Mucosa of gallbladder (tissue), 1 donor: ENCODE measurements at places on chromosomes 7 and 10.

DNA sequence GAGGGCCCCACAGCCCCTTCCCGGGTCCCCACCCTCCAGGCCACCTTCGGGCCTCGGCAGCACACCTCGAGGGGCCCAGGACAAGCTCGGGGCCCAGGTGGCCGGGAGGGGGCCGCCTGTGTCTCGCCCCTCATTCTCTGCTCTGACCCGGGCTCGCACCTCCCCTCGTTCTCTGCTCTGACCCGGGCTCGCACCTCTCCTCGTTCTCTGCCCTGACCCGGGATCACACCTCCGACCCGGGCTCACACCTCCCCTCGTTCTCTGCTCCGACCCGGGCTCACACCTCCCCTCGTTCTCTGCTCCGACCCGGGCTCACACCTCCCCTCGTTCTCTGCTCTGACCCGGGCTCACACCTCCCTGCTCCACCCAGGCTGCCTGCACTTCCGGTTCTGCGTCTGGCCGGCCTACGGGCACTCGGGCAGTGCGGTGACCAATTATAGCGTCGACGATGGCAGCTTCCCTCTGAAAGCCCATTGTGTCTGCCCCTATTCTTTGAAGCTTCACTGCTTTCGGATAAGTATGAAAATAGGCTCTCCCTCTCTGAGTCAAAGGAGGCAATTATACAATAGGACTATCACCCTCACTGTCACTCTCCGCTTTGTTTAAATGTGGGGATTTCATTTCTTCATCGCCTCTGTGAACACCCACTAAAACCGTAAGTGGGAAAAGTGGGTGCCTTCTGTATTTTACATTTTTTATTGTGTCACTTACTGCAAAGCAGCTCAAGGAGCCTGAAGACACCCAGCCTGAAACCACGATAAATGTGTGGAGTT is 457.4 kb downstream of the DNAJB6 start:
- no peak for DNase-seq

DNA sequence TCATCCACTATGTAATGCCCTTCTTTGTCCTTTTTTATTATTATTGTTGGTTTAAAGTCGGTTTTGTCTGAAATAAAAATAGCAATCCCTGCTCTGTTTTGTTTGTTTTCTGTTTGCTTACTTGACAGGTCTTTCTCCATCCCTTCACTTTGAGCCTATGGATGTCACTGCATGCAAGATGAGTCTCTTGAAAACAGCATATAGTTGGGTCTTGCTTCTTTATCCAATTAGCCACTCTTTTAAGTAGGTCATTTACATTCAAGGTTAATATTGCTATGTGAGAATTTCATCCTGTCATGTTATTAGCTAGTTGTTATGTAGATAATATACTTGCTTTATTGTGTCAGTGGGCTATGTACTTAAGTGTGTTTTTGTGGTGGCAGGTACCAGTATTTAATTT is 25.8 kb downstream of the COA1 start:
- DNase-seq = no peak

DNA sequence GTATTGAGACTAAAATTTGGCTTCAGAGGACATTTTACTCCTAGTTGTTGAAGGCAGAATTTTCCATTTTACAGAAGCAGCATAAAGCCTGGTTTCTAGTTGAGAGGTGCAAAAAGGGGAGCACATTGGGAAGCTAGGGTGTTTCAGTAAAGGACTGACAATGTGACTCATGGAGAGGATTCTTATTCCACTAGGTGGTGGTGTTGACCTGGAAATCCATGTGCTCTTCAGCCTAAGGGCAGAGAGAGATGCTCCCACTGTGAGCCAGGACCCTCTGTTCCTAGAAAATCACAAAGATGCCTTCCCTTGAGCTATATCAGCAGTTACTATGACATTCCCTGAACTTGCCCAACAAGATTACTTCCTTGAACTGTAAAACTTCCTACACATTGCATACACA is 687.8 kb downstream of the IPMK start:
- no peak for DNase-seq

DNA sequence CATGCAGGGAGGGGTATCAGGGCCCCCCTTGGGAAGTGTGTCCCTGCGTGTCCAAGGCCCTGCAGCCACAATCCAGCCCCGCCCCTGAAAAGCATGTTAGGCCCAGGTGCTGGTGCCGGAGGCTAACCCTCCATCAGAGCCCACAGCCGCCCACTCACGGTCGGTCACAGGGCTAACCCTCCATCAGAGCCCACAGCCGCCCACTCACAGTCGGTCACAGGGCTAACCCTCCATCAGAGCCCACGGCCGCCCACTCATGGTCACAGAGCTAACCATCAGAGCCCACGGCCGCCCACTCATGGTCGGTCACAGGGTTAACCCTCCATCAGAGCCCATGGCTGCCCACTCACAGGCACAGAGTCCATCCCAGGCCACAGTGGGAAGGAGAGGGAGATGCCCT is 426.0 kb downstream of the DNAJB6 start:
- DNase-seq = no peak

- DNase-seq = no peak
Observed at GRCh38 chr7:94431176-94431575, 36.5 kb downstream of the COL1A2 start.

GRCh38 chr7:39228946-39229345 is 251.2 kb downstream of the POU6F2 start:
- no peak for DNase-seq

- no peak for DNase-seq
Observed at GRCh38 chr7:142696456-142697179, 52.7 kb upstream of the PRSS1 start.

DNA sequence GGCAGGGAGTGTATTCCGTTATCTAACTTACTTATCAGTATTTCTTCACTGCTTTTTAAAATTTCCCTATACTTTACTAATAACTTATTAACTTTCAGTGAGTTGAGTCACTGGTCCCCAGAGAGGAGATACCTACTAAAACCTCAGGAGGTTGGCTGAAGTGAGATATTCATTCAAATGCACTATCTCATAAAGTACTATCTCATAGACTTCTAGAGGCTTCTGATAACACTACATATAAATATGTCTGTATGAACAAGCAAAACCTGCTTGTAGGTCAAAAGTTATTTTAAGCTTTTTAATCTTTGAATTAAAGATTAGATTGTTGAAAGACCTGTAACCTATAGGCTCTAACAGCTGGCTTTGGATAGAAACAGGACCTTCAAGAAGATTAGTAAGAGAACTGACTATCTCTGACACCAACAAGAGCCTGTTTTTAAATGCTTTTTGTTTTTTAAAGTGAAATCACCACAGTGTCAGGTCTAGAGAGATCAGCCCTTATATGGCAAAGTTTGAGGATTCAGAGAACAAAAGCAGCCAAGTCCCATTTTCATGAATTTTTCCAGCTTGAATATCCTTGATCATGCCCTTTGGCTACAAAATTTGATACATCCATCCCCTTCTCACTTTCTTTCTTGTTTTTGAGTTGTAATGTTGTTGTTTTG is 242.2 kb downstream of the ARL4A start:
- DNase-seq = no peak

- no peak for DNase-seq
Observed at GRCh38 chr7:134619627-134620331, 26.9 kb upstream of the BPGM start.

DNA sequence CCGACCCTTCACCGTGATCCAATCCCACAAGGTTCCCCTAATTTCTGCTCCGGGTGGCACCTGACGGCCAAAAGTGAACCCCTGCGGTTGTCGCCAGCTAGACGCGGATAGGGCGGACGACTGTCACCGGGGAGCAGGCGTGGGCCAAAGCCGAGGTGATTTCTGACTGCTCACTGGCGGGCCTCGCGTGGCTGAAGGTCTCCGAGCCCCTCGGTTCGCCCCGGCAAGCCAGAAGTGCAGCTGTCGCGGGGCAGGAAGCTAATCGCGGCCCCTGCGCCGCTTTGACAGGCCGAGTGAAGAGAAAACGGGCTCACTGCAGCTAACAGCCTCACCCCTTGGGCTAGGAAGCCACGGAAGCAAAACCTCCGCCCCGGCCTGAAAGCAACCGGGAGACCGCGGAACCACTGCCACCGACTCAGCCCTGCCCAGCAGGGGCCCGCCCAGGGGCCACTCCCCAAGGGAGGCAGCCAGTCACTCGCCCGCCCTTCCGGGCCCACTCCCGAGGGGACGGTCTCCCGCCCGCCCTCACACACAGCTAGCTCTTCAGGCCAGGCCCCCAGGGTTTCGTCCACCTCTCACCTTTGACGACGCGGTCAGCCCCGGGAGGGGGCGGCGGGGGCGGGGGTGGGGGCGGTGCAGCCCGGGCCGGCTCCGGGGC is 469 bp downstream of the PPP3CB start:
- DNase-seq = peak; percentile 90

GRCh38 chr10:5305374-5305773 is 59.4 kb upstream of the UCN3 start:
- DNase-seq = no peak

DNA sequence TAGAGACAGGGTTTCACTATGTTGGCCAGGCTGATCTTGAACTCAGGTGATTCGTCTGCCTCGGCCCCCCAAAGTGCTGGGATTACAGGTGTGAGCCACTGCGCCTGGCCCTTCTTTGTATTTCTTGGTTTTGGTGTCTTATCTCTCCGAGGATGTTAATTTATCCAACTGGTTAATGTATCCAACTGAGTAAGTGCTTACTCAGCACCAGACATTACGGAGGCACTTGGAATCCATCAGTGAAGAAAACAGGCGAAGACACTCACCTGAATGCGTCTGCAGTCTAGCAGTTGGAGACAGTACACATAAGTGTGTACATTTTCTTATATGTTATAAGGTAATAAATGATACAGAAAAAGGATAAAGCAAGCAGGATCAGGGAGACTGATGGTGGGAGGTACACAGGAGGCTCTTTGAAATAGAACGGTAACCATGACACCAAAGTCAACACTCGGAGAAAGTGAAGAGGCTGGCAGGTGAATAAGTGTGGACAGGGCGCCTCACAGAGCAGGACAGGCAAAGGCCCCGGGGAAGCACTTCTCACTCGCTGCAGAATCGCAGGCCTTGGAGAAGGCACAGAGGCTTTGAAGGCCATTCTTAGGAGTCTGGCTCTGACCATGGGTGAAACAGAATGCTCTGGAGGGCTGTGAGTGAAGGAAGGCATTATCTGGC is 73.1 kb downstream of the LANCL2 start:
- DNase-seq = no peak

- no peak for DNase-seq
Observed at GRCh38 chr10:61606959-61607907, 55.5 kb upstream of the CABCOCO1 start.

DNA sequence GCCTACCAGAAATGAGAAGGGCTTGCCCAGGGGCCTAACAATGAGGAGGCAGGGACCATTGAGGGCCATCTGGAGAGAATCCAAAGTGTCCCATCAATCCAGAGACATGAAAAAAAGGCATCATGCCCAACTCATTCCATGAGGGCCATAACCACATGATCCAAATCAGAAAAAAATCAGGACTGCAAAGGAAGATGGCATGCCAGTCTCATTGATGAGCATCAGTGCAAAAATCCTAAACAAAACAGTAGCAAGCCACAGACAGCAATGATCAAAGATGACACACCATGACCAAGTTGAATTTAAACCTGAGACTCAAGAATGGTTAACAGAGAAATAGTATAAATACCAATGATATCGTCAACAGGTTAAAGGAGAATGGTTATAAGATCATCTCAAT is 7.0 kb upstream of the CYP3A4 start:
- no peak for DNase-seq

GRCh38 chr7:78587443-78588044 is 789.0 kb downstream of the PHTF2 start:
- DNase-seq = no peak
